ENCODE measurements at places on chromosomes 11 and 22. TPM values are rescaled to one million over a fixed set of nuclear protein-coding genes. Genes with fewer than 3 reads are reported as not detected.

GRCh38 chr11:122085264-122085663, 30.8 kb downstream of the BLID start:
- no peak for DNase-seq

- no peak for DNase-seq
Observed at GRCh38 chr11:35632301-35632700, 14.0 kb downstream of the FJX1 start.

Gene TYR
- not detected for total RNA-seq

GRCh38 chr22:21972293-21972779, 10.3 kb downstream of the TOP3B start:
- peak; percentile 69 for DNase-seq

DNA sequence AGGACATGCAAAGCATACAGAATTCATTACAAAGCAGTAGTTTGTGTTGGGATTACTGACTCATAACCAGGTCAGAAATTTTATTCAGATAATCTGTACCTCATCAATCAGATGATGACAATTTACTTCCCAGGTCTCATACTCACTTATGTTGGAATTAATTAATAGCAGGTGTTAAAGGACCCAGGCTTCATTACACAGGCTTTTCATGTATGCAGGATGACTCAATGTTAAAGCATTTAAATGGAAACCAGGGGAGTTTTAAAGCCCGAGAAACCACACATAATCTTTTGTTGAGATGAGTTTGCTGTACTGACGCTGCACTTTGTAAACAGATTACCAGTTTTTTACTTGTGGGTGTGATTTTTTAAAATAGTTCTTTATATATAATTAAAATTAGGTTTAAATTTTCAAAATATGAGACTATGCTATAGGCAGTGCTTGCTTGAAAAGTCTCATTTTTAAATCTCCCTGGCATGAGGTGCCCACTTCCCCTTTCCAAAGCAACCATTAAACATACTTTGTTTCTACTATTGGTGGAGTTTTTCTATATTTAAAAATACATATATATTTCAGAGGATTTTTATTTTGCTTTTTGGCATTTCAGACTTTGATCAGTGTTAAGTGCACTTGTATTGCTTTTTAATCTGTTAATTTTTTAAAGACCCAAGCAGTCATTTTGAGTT, 41.0 kb downstream of the CEP57 start:
- no peak for DNase-seq

All from frontal cortex (tissue), 4 donors.